ENCODE measurements at places on chromosomes 5 and 9. TPM values are rescaled to one million over a fixed set of nuclear protein-coding genes. Genes with fewer than 3 reads are reported as not detected.

CXCL14 gene
- not detected for total RNA-seq

SLC6A19 gene
- not detected for total RNA-seq

CMBL gene
- total RNA-seq, result 5.9 TPM

C5orf34 gene
- 4.3 TPM for total RNA-seq

GPRIN1 gene
- total RNA-seq, result 8.8 TPM

MOB3B gene
- total RNA-seq, result 0.30 TPM

DOCK2 gene
- total RNA-seq, result 1.1 TPM

AIF1L gene
- 19.2 TPM for total RNA-seq

FAM163B gene
- total RNA-seq, result not detected

Data from mammary microvascular endothelial cell (primary cell).